ENCODE measurements at places on chromosomes 12 and 14.

GRCh38 chr12:11539156-11539555 lies 110.3 kb upstream of the ETV6 start:
- DNase-seq: no peak

DNA sequence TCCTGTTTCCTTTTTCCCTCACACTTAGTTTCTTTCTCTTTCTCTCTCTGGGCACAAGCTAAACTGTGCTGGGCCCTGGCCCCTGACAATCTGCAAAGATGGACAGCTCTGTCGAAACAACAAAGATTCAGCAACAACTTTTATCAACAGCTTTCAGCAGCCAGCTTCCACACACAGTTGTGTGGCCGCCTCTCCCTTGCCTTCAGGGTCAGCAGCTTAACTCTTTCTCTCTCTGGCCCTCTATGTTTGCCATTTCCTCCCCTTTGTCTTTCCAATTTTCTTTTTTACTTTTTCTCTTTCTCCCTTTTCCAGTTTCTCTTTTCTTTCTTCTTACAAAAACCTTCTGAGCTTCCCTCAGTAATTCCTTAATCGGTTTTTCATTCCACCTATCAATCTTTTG lies 43.3 kb downstream of the IQSEC3 start:
- no peak for DNase-seq

GRCh38 chr12:114767906-114768722 lies 84.1 kb upstream of the TBX3 start:
- no peak for DNase-seq

- DNase-seq: no peak
These were observed 26.5 kb downstream of the NUAK1 start for GRCh38 chr12:106112145-106112821.

DNA sequence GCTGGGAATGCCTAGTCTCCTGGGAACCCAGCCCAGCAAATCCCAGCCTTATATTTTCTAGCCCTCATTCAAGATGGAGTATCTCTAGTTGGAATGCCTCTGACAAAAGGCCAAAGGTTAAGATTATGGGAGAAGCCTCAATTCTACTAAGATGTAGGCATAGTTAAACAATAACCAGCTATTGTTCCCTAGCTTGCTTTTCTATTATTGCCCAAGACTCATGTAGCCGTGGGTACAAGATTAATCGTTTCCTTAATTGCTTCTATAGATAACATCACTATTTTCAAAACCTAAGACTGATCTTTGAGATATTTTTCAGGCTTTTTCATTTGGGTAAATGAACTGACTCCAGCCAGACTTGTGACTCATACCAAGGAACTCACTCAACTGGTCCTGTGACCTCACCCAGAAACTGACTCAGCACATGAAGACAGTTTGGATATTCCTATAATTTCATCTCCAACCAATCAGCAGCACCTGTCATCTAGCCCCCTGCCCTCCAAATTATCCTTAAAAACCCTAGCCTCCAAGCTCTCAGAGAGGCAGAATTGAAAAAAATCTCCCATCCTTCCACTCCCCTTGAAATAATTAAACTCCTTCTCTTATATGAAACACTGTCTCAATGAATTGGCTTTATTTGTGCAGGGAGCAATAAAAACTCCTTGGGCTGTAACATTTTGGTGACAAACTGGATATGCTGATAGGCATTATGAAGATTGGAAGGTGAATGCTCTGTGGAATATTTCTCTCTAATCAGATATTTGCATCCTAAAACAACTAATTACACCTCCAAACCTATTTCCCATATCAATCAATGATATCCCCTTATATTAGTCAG lies 589.0 kb downstream of the C12orf50 start:
- DNase-seq: no peak

- DNase-seq: no peak
These were observed 18.8 kb upstream of the HHIPL1 start for GRCh38 chr14:99626041-99626648.

- no peak for DNase-seq
These were observed 110.0 kb upstream of the AMIGO2 start for GRCh38 chr12:47189728-47190127.

DNA sequence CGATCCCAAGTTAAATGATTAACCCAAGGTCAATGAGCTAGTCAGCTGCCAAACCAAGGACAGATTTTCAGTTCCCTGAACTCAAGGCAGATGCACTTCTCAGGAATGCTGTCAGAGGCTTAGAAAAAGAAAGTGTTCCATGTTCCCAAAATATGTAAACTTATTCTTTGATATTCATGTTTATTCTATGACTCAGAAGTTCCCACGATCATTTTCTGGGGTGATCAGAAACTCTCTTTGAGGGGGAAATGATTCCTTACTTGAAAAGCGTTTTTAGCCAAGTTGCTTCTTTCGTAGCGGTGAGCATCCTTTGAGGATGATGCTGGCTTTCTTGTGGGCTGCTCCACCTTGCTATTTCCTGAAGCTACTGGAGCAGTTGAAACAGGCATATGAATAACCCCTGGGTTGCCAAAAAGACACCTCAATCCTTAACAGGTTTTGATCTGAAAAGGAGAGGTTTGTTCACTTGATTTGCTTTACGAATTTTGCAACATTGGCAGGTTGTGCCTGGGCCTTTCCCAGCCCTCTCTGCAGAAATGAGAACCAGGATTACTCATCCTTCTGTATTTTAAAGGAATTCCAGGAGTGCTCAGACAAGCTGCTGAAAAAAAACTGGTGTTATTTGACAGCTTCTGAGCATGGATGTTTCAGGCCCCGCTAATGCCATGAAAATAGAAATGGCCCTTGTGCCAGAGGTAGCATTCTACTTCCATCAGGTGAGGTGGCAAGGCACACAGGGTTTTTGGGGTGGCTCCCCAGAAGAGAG lies 121.4 kb upstream of the HIF1A start:
- DNase-seq: no peak

DNA sequence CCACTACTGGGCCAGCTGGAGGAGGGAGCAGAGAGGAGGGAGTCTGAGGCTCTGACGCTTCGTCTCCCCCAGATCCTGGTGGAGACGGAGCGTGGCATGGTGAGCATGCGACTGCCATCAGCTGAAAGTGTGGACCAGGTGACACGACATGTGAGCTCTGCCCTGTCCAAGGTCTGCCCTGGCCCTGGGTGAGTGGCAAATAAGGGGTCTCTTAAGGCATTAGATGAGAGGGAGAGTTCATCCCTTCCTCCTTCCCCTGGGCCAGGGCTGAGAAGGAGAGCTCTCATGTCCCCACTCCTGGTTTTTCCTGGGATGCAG lies 2.5 kb downstream of the CARMIL3 start:
- DNase-seq: no peak

Data from CD4-positive, alpha-beta T cell treated with Interleukin-17A for 1 hour (primary cell).